ENCODE measurements at places on chromosomes 12 and 14.
A peak's percentile ranks its signal among the peaks of the same experiment; 100 is the strongest.

- no peak for DNase-seq
These were observed 1.3 kb upstream of the OR4E2 start for GRCh38 chr14:21652209-21652808.

DNA sequence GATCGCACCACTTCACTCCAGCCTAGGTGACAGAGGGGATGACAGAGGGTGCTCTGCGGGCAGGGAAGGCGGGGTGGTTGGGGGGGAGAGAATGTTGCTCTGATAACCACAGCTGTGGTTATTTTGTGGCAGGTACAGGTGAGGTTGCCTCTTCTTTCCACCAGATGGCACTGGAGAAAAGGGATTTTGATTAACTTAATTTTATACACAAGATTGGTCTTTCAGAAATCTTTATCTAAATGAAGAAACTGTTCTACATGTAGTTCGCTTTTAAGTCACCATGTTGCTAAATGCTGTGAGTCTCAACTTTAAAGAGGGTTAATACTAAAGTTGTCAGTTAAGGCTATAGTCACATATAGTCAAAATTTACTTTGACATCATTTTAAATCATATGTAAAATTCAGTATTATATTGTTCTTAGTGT is 25.7 kb downstream of the FGF23 start:
- no peak for DNase-seq

GRCh38 chr12:54941659-54942058 is 42.9 kb downstream of the TESPA1 start:
- DNase-seq = no peak

DNA sequence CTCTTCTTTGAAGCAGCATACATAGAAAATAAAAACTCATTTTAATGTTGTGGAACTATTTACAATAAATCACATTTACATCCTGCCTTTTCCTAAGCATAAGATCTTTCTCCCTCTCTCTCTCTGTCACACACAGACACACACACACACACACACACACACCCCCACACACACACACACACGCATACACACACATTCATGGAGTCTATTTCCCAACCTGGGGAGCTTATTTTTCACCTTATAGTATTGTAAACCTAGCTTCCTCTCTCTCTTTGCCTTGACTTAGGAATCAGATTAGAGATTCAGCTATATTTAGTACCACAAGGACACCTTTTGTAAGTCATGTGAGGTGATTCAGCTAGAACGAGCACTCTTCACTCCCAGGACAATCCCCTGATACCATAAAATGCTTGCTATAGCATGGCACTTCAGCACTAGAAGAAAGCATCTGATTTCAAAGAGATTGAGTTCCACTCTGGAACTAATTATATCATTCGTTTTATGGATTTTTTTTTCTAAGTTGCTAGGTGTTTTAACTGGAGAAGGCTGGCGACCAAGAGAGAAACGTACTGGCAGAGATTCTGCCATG is 23.6 kb downstream of the TMEM30B start:
- DNase-seq = no peak

- DNase-seq = no peak
These were observed 34.3 kb downstream of the RGS6 start for GRCh38 chr14:71966528-71966927.

DNA sequence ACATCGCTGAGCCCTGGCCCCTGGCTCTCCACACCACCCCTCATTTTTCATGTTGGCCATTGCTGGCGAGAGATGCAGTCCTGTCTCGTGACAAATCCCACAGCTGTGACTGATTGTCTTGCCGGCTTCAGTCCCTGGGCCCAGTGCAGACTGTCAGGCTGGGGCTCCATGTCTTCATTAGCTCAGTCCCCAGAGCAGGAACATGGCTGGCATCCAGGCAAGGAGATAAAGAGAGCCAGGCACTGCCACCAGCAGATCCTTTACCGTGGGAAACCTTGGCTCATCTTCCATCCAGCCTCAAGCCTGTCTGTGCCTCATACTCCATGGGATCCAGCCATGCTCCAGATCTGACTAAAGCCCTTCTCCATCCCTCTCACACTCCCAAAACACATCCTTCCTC is 284.7 kb upstream of the FKBP4 start:
- no peak for DNase-seq

DNA sequence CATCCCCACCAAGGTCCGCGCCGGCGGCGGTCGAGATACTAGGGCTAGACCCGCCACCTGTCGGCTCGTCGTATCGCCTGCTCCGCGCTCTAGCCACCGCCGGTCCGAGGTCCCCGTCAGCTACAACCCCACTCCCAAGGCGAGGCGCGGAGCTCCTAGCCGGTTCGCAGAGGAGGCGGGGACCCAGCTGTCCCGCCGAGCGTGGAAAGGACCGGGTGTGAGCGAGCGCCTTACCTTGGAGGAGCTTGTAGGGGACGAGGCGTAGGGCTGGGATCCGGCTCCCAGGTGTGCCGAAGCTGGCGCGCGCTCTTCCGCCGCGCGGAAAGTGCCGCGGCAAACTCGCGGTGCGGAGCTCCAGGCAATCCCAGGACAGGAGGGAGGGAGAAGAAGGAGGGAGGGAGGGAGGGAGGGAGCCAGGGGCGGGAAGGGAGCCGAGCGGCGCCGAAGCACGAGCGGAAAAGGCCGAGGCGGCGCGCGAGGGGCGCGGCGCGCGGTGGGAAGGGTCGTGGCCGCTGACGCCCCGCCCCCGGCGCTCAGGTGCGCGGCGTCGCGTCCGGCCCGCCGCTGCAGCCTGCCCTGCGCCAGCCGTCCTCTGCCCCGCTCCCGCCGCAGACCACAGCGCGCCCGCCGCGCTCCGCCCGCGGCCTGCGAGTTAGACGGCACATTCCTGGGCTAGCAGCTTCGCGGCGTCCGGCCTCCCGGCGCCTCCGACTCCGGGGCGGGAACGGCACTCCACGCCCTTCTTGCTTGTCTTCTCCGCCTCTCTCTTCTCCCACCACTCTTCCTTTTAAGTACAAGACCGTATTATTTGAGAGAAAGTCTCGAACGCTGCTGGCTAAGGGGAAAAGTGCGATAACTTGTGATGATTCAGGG is at the start of gene PAWR:
Gene PAWR, minus strand, starts transcription at position 327 of the 873 bp plus-strand sequence. CDS start 720 bp downstream, outside the sequence.
- peak; percentile 74 for DNase-seq

DNA sequence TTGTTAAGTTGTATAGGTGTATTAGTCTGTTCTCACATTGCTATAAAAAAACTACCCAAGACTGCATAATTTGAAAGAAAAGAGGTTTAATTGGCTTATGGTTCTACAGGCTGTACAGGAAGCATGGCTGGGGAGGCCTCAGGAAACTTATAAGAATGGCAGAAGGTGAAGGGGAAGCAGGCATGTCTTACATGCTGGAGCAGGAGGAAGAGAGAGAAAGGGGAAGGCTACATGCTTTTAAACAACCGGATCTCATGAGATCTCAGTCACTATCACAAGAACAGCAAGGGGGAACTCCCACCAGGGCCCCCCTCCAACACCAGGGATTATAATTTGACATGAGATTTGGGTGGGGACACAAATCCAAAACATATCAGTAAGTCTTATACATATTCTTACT is 60.5 kb upstream of the OR10AD1 start:
- no peak for DNase-seq

- no peak for DNase-seq
These were observed 8.7 kb upstream of the FGD4 start for GRCh38 chr12:32390572-32391219.

- DNase-seq = no peak
These were observed 1076.1 kb downstream of the VRK1 start for GRCh38 chr14:97873291-97873690.

DNA sequence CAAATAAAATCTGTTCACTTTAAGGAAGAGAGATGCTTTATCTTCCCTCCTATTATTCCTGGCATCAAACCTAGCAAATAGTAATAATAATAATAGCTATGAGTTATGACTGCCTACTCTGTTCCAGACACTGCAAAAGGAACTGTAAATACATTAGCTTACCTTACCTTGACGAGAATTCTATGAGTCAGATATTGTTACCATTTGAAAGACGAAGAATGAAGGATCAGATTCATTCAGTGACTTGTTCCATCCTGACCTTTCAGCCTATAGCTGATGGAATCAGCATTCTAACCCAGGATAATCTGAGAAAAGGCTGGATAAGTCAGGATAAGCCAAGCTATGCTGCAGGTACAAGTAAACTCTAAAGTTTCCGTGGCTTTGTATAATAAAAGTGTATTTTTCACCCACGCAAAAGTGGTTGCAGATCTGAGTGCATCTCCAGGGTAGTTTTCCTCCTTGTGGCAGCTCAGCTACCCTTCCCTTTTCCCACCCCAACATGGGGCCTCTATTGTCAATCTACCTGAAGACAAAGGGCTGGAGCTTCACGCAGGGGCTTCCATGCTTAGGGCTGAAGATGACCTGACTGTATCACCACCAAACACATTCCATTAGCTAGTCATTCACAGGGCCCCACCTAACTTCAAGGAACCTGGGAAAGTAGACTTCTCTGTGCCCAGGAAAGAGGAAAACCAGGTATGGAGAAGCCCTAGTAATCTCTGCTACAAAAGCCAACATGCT is 57.2 kb upstream of the CCND2 start:
- no peak for DNase-seq

DNA sequence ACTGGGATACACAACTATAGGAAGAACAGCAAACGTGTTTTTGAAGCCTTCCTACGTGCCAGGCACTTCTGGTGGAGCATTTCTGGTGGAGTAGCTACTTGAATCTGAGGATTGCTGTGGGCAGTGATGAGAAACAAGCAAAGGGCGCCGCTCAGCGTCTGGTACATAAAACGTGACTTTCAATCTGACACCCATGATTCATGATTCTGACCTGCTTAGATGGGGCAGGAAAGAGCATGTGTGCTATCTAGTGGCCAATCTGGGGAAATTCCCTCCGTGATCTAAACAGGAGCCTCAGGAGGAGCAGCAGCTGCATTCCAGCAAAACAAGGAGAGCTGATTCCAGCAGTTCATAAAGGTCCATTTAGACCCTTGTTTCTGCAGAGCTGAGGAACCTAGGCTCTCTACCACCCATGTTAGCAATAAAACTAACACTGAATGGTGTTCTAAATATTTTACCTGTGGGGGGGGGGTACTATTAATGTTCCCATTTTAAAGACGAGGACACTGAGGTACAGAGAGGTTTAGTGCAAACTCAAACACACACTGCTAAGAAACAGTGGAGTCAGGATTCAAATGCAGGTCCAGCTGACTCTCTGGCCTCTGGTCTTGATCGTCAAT is 37.8 kb downstream of the PAH start:
- DNase-seq = peak; percentile 54

- peak; percentile 41 for DNase-seq
These were observed 19.1 kb downstream of the BBOF1 start for GRCh38 chr14:74038020-74038859.

DNA sequence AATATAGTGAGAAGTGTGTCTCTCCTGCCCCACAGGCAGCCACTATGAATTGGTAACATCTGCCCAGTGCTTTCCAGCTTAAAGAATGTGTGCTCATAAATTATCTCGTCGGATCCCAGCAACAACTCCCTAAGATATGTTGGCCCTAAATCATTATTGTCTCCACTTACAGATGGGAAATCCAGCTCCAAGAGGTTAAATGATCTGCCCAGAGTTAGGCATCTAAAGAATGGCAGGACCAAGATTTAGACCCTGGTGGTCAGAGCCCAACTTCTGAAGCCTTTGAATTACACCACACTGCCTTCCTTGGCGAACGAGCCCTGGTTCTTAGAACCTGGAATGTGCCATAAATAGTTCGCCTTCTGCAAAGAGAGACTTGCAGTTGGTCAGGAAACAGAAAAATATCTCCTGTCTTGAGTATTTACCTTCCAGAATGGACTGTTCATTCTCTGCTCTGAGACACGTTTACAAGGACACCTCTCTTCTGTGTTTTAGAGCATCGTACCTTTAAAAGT is 20.1 kb upstream of the PLEK2 start:
- DNase-seq = no peak

- DNase-seq = no peak
These were observed 515.9 kb upstream of the TBX3 start for GRCh38 chr12:115199831-115200230.

GRCh38 chr12:51362747-51363342 is 16.4 kb upstream of the CELA1 start:
- no peak for DNase-seq

- DNase-seq = no peak
These were observed 68.9 kb upstream of the SAV1 start for GRCh38 chr14:50736932-50737419.

DNA sequence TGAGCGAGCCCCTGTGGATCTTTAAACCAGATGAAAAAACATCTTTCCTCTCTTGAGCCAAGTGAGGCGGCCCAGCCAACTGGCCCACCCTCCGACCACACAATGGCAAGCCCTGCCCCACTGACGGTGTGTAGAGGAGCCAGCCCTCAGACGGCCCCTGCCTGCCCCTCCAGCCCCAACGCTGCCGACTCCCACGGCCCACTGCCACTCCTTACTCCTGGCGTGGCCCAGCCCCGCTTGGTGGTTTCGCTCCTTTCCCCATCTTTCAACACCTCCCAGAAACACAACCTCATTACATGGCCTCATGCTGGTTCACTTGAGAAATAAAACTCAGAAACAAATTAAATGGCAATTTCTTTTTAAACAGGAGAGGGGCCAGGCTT is 80.6 kb upstream of the DICER1 start:
- DNase-seq = no peak

- no peak for DNase-seq
These were observed 1.4 kb downstream of the FIGNL2 start for GRCh38 chr12:51846911-51847642.

GRCh38 chr12:34290381-34290995 is 268.2 kb downstream of the ALG10 start:
- DNase-seq = no peak

GRCh38 chr14:50670196-50670865 is 2.2 kb upstream of the SAV1 start:
- DNase-seq = no peak

DNA sequence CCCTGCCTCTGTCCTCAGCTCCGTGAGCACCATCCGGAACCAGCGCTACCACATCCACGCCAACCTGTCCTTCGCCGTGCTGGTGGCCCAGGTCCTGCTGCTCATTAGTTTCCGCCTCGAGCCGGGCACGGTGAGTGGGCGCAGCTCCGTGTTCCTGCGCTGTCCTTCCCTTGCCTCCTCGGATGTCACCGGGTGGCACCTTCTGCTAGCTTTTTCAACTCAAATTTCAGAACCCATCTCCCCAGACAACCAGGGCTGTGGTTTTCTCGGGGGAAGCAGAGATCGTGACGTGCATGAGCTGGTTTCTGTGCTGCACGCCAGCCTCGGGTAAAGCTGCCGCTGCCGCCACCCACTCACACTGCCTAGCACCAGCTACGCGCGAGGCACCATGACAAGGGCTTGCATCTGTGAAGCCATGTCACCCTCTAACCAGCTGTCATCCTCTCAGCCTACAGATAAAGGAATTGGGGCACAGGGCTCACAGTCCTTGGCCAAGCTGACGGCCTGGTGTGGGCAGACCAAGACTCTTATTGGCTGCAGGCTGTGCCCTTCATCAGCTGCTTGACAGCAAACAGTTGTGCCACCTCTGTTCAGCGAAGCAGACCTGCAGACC is 152.1 kb downstream of the ADGRD1 start:
- DNase-seq = no peak

GRCh38 chr12:51368640-51369517 is 22.3 kb downstream of the GALNT6 start:
- no peak for DNase-seq

DNA sequence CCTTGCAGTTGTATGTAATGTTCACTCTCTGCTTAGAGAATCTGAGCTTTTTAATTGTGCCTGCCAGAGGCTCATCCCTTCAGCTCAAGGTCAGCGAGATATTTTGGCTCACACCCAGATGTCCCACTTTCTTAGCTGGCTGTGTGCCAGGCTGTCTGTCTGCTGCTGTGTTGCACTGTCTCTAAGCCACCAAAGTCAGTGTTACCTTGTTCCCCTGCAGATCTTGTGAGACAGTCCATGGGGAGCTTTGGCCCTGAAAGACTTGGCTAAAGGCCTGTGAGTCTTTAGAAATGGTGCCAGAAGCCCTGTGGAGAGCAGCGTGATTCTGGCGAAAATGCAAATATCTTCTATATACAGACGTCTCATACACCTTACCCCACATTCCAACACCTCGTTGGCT is 293.7 kb downstream of the TTC6 start:
- no peak for DNase-seq

All from NCI-H1930 (cell line).